Chondrocyte (in vitro differentiated cells): ENCODE measurements at places on chromosomes 12 and 14. TPM values are rescaled to one million over a fixed set of nuclear protein-coding genes. Genes with fewer than 3 reads are reported as not detected.

DNA sequence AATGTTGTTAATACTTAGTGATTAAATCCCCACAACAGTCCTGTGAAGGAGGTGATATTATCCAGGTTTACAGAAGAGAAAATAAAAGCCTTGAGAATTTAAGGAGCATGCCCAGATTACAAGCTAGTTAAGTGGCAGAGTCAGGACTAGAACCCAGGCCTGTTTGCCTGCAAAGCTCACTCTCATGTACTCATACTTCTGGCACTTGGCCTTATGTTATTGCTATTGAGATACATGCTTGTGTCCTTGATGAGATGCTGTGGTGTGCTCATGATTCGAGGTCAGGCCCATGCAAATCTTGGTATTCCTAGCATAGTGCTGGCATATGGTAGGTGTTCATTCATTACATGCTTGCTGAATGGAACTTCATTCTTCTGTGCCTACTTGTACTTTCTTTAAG is 7.6 kb upstream of the EID3 start:
- DNase-seq: no peak
- H3K36me3 ChIP-seq: peaks cover 7% of the 10 kb centered on the region
- no peak overlapping the region for H3K4me3 ChIP-seq
- H3K27me3 ChIP-seq: no peaks in the 10 kb centered on the region
- H3K27ac ChIP-seq: peak overlapping the region; percentile 87

DNA sequence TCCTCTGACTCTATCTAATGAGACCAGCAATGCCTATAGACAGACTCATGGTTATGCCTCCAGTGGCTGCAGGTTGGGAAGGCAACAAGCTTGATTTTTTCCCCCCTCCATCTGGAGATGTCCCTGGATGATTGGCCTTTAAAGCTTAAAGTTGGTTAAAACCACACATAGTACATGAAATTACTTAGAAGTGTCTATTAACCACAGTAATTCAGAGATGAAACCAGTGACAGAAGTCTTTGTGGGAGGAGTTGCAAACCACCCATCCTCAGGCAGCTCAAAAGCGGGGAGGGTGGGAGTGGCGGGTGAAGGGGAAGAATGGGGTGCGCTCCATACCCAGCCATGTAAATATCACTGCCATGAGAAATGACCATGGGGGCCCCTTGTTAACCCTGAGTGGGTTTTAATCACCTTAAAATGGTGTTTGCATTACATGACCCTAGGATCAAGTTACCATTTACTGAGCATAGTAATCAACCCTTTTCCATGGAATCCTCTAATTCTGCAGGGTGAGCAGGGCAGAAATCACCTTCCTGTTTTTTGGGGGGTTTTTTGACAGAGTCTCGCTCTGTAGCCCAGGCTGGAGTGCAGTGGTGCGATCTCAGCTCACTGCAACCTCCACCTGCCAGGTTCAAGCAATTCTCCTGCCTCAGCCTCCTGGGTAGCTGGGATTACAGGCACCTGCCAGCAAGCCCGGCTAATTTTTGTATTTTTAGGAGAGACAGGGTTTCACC is 133.5 kb downstream of the FOXN3 start:
- H3K4me3 ChIP-seq: no peak overlapping the region
- H3K4me1 ChIP-seq: peaks cover 20% of the 10 kb centered on the region
- DNase-seq: no peak

GRCh38 chr12:69546693-69547438 is 38.4 kb upstream of the CCT2 start:
- peaks cover 13% of the 10 kb centered on the region for H3K36me3 ChIP-seq
- no peaks in the 10 kb centered on the region for H3K27me3 ChIP-seq
- H3K4me1 ChIP-seq: peaks cover 4% of the 10 kb centered on the region

DNA sequence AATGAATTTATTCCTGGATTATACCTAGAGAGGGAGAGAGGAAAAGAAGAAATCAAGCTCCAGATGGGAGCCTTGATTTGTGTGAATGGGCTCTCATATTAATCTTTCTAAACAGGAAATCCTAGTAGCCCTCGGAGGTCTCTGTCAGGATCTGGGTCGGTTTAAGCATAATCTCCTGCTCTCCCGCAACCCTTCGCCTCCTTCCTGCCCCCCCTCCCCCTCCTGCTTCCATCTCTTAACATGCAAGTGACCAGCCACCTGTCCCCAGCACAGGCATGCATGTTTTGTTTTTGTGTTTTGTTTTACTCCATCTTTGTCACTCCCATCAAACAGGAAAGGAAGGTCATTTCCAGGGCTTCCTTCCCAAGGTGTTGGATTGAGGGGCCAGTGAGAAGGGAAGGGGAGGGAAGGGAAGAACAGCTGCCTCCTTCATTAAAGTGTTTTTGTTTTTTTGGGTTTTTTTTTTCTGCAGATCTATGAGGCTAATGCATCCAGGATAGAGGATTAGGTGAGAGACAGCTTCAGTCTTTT is 4.8 kb upstream of the KCNA5 start:
- no peak overlapping the region for H3K27ac ChIP-seq
- peaks cover 20% of the 10 kb centered on the region for H3K4me1 ChIP-seq
- DNase-seq: no peak
- peaks cover 44% of the 10 kb centered on the region for H3K27me3 ChIP-seq
- no peaks in the 10 kb centered on the region for H3K36me3 ChIP-seq
- no peak overlapping the region for H3K4me3 ChIP-seq

Gene KRT2
- not detected in 3 replicates for total RNA-seq

DNA sequence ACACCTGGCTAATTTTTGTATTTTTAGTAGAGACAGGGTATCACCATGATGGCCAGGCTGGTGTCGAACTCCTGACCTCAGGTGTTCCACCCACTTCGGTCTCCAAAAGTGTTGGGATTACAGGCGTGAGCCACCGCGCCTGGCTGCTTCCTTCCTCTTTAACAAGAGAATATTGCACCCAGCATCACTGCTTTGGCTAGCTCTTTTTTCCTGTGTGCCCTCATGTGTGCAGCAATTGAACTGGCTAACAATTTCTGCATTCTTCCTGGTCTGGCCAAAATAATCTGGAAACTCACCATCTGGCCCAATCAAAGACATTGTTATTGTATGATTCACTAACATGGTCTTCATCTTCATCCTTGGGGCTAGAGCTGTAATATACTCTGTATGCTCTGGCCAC is 2.7 kb upstream of the ASB8 start:
- no peak overlapping the region for H3K27ac ChIP-seq
- H3K27me3 ChIP-seq: peaks cover 4% of the 10 kb centered on the region
- no peak overlapping the region for H3K4me3 ChIP-seq
- DNase-seq: no peak
- H3K4me1 ChIP-seq: peaks cover 17% of the 10 kb centered on the region

DNA sequence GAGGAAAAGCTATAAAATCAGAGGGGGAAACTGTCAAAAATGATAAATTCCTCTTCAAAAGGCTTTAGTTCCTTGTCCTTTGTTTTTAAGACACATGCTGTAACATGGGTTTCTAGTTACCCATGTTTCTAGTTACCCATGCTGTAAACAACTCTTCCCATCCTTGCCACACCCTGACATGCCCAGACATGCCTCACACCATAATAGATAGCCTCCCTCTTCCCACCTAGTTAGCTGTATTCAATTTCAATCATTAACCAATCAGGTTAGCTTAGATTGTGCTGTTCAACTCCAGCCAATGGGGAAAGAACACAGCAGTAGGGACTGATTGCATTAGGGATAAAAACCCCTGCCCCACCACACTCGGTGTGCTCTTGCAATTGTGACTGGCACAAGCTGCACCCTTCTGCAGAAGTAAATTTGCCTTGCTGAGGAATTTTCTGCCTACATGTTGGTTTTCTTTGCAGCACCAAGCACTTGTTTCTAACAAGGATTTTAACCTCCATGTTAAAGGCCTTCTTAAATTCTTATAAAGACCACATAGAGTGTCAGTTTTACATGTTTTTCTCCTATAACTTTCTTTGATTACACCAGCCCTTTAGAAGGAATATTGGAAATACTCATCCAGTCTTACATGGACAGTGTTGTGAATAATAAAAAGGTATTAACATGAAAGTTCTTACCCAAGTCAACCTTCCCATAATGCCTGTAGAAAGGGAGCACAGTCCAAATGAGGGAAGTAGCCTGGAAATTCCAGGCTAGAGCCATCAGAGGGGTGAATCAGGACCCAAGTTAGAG is 32.5 kb upstream of the LALBA start:
- H3K36me3 ChIP-seq: peaks cover 5% of the 10 kb centered on the region
- no peaks in the 10 kb centered on the region for H3K4me1 ChIP-seq
- H3K27ac ChIP-seq: no peak overlapping the region
- H3K27me3 ChIP-seq: peaks cover 19% of the 10 kb centered on the region
- H3K4me3 ChIP-seq: no peak overlapping the region
- no peak for DNase-seq

GRCh38 chr12:93518725-93519124 is 51.4 kb downstream of the MRPL42 start:
- H3K27me3 ChIP-seq: no peaks in the 10 kb centered on the region
- peaks cover 24% of the 10 kb centered on the region for H3K4me1 ChIP-seq
- H3K4me3 ChIP-seq: no peak overlapping the region
- DNase-seq: no peak
- H3K36me3 ChIP-seq: no peaks in the 10 kb centered on the region

DNA sequence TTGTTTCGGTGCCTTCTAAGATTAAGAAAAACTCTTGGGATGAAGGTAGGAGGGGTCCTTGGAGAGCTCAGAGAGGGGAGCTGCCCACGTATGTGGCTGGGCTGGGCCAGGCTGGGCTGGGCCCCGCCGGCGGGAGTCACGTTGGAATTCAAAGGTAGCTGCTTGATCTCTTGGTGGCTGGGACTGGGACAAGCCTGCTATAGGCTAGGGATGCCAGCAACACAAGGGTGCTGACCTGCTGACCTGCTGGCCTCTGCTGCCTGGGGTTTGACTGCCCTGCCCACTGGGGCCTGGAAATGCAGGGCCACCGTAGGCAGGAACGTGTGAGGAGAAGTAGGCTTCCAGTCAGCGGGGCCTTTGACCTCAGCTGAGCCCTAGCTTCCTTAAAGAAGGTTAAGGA is 52.8 kb upstream of the GTF2A1 start:
- no peak overlapping the region for H3K4me3 ChIP-seq
- peaks cover 23% of the 10 kb centered on the region for H3K27me3 ChIP-seq
- no peaks in the 10 kb centered on the region for H3K36me3 ChIP-seq
- no peaks in the 10 kb centered on the region for H3K4me1 ChIP-seq

Gene HPD
- not detected in 3 replicates for total RNA-seq

DNA sequence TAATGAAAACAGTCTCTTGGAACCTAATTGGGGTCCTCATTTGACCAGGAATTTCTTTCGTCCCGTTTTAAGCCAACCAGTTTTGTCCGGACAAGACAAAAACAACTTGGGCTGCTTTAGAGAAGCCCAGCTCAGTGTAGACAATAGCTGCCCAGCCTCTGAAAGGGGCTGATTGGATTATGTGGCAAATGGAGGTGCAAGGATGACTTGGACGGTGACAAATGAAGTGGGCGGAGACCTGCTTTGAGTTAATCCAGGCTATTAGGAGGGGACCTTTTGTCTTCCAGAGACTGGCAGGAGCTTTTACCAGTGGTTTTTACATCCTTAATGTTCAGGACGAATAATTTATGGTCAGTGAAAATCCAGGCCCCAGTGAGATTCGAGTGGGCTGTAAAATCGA is 4.8 kb downstream of the MEG3 start:
- peaks cover 1% of the 10 kb centered on the region for H3K36me3 ChIP-seq
- no peak overlapping the region for H3K4me3 ChIP-seq
- no peaks in the 10 kb centered on the region for H3K4me1 ChIP-seq
- no peak for DNase-seq

Gene LYZ
- total RNA-seq: not detected in 3 replicates

Gene RAPGEF3
- total RNA-seq: 1.3 to 1.8 TPM (median 1.3 TPM) in 3 replicates

DNA sequence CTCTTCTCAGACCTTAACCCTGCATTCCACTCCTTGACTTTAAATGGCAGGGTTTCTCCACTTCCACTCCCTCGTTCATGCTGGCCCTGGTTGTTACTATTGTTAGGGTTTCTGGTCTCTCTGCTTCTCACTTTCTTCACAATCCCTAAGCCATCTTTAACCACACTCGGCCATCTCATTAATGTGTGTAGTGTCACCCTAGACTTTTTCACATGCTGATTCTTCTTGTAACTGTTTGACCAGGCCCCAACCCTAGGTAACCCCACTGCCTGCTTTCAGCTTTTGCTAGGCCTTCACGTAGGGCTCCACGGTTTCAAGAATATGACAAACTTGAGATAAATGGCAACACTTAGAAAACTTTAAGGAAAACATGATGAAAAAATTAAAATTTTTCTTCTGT is 195.1 kb downstream of the IPO8 start:
- H3K27me3 ChIP-seq: peaks cover 9% of the 10 kb centered on the region
- H3K4me3 ChIP-seq: no peak overlapping the region
- no peaks in the 10 kb centered on the region for H3K36me3 ChIP-seq
- no peak for DNase-seq
- no peak overlapping the region for H3K27ac ChIP-seq
- no peaks in the 10 kb centered on the region for H3K4me1 ChIP-seq

Gene NPAS3
- 1.6 to 5.7 TPM (median 2.6 TPM) in 3 replicates for total RNA-seq

- no peak for DNase-seq
- H3K27ac ChIP-seq: peak overlapping the region; percentile 71
- peaks cover 10% of the 10 kb centered on the region for H3K4me1 ChIP-seq
Measured at GRCh38 chr12:120356567-120357030, 12.4 kb downstream of the MSI1 start.

Gene FGF6
- not detected in 3 replicates for total RNA-seq

DNA sequence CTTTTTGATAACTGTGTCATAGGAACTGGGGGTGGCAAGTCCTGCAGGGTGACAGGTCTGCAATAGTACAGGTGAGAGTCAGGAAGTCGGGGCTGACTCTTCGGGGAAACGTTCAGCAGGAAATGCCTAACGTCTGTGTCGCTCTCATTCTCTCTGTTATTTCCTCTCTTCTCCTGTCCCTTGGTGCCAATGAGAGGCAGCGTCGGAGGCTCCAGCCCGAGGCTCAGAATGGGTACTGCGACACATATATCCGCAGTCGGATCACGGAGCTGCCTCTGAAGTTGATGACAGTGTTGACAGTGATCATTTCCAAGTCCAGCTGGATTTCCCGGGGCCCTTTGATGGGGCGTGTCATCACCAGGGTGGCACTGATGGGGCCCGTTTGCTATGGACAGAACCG is 2.7 kb upstream of the TC2N start:
- H3K27ac ChIP-seq: peak overlapping the region; percentile 88
- no peak for DNase-seq
- H3K4me1 ChIP-seq: peaks cover 70% of the 10 kb centered on the region
- peaks cover 70% of the 10 kb centered on the region for H3K36me3 ChIP-seq
- no peak overlapping the region for H3K4me3 ChIP-seq

- H3K4me1 ChIP-seq: peaks cover 8% of the 10 kb centered on the region
- no peak for DNase-seq
- H3K36me3 ChIP-seq: peaks cover 4% of the 10 kb centered on the region
Measured at GRCh38 chr14:105466531-105467248, 7.9 kb upstream of the CRIP2 start.

Gene DNAJC22
- total RNA-seq: 0.36 to 1.1 TPM (median 0.50 TPM) in 3 replicates

GRCh38 chr12:130764073-130764472 is 48.0 kb upstream of the RIMBP2 start:
- DNase-seq: no peak
- no peaks in the 10 kb centered on the region for H3K36me3 ChIP-seq
- peaks cover 4% of the 10 kb centered on the region for H3K27me3 ChIP-seq
- H3K27ac ChIP-seq: no peak overlapping the region
- no peaks in the 10 kb centered on the region for H3K4me1 ChIP-seq

GRCh38 chr12:92442782-92443181 is 260.0 kb upstream of the PLEKHG7 start:
- no peaks in the 10 kb centered on the region for H3K36me3 ChIP-seq
- H3K27ac ChIP-seq: no peak overlapping the region
- DNase-seq: no peak
- H3K4me3 ChIP-seq: no peak overlapping the region

Gene MMP14
- total RNA-seq: 486 to 1,030 TPM (median 987 TPM) in 3 replicates
